Activated B cell treated with CpG ODN at 0.5 μM for 24 hours (primary cell): ENCODE measurements at places on chromosomes 1 and 21. TPM values are rescaled to one million over a fixed set of nuclear protein-coding genes. Genes with fewer than 3 reads are reported as not detected.

Gene TIAM1
- 0.84 and 0.98 TPM in 2 replicates for total RNA-seq

DNA sequence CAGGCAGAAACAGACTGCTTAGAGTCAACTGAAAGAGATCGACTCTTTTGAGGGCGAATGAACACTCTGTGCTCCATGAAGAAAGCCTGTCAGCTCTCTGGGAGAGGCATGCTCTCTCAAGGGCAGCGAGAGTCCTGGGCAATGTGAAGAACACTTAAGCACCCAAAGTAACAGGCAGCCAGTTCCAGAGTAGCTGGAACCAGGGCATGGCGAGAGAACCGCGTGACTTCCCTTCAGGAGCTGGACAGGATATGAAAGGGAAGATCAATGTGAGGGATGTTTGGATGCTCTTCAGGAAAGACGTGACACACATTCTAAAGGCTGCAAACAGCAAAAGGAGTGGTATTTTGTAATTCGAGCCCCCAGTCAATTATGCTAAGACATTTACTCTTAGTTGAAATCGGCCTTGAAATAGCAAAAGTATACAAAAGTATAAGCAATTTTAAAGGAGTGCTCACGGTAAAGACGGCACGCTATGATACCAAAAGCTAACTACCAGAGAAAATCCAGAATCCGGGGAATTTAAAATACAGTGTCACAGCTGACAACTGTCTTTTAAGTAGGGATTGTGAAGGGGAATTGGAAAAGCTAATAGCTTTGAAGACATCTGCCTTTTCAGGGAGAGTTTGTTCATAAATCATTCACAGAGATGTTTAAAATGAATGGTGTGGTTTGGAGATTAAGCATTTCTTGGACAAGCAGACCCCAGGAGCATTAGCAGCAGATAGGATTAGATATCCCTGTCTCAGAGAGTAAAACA lies 20.8 kb downstream of the ADAMTS5 start:
- no peak for DNase-seq

- no peak for DNase-seq
Measured at GRCh38 chr1:176522310-176522845, 59.4 kb downstream of the PAPPA2 start.

DNA sequence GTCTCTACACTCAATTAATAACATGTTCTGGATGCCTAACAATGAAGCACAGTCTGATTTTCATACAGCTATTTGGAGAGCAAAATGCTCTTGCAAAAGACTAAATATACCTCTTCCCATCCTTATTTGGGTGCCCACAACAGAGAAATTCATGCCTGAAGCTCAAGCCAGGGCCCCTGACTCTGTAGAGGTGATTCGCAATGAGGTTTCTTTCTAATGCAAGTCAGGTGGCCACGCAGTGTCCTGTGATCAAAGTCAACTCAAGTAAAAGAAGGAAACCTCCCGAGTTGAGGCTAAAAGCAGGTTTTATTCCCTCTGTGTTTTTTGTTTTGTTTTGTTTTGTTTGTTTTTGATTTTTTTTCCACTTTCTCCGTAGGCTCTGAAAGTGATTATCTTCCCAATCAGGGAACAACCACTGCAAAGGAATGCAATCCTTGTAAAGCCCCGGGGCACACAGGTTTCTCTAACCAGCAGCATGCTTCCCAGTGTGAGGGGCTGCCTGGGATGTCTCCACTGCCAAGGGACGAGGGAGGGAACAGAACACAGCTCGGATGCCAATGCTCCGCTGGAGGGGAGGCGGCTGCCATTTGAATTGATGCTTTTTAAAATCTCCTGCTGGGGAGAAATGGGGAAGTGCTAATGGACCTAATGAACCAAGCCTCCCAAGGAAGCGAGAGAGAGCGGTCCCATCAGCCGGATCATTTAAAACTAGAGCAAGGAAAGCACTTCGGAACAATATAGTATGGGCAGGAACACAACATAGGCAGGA lies 73.8 kb upstream of the SSX2IP start:
- no peak for DNase-seq

Gene RGS8
- total RNA-seq: not detected in 2 replicates
